ENCODE measurements at places on chromosomes 11 and 22.

- DNase-seq, result no peak
Measured at GRCh38 chr11:37450613-37451012, 852.6 kb upstream of the RAG2 start.

DNA sequence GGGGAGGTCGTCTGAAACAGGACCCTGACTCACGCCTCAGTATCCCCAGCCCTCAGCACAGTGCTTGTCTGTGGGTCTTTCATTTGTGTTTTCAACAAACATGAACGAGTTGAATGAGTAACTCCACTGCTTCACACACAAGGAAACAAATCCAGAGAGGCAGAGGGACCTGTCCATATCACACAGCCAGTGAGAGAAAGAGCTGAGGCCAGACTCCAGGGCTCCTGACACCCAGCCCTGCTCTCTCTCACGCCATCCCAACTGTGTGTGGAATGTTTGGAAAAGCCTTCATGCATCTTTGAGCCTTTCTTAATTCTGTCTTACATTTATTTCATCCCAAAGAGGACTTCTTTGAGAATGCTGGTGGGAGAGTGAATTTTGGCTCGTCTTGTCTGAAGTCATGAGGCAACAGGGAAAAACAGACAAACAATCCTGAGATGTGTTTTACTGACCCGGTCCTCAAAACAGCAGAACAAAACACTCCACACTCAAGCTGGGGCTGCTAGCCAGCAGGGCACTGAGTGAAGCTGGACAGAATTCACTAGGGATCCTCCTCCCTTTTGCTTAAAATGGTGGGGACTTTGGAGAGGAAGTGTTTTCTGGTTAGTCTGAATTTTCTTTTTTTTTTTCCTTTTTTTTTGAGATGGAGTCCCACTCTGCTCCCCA lies 19.7 kb upstream of the ALG8 start:
- DNase-seq, result no peak

DNA sequence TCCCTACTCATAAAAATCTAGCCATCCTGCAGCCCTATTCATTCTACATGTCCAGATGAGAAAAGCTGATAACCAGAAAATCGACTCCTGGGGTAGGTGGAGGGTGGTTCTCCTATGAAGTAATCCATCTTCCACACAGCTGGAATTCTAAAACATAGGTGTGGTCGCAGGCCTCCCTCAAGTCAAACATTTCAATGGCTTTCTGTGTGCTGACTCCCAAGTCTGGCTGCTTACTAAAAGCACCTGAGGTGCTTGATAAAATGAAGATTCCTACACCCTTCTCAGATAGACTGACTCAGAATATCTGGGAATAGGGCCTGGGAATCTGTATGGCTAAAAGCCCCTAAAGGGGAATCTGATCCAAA lies 26.1 kb downstream of the IRAG1 start:
- DNase-seq, result no peak

- no peak for DNase-seq
Measured at GRCh38 chr11:89521294-89521693, 30.1 kb upstream of the NOX4 start.

DNA sequence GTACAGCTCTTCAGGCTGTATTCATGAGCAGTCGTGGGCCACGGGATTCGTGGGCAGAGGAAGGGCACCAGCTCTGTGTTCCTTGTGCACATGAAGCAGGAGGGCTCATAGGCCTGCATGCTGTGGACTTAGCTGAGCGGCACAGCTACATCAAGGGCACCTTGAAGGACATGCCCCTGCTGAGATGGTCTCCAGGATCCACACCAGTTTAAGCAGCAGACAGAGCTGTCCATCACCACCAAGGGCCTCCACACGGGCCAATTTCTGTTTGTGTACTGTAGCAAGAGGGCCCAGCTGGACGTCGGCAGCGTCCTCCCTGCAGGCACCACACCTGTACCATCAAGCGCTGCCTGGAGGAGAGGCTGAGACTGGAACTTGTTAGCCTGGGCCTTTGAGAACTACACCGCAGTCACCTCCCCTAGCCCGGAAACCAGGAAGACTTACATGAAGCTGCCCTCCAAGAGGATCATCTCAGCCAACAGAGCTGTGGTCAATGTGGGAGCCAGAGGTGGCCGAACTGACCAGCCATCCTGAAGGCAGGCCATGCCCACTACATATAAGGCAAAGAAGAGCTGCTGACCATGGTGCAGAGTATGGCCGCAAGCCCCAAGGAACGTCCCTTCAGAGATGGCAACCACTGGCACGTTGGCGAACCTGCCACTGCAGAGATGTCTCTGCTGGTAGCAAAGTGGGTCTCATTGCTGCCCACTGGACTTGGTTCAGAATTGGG lies 32.7 kb upstream of the GNB1L start:
- DNase-seq, result no peak

Measured in DMS 273 treated with DMSO at 0.1 percent for 48 hours (cell line).